ENCODE measurements at places on chromosomes 12 and 14.

- no peak for DNase-seq
Observed at GRCh38 chr12:65229441-65229840, 49.0 kb upstream of the MSRB3 start.

DNA sequence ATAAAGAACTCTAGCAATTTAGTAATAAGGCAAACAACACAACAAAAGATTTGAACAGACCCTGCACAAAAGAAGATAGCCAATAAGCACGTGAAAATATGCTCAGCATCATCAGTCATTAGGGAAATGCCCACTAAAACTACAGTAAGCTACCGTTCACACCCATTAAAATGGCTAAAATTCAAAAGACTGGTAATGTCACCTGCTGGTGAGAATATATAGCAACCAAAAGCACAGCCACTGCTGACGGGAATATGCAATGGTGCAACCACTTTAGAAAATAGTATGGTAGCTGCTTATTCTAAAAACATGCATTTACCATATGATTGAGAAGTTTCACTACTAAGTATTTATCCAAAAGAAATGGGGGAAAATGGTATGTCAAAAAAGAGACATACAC, 74.9 kb downstream of the DPF3 start:
- DNase-seq = no peak

DNA sequence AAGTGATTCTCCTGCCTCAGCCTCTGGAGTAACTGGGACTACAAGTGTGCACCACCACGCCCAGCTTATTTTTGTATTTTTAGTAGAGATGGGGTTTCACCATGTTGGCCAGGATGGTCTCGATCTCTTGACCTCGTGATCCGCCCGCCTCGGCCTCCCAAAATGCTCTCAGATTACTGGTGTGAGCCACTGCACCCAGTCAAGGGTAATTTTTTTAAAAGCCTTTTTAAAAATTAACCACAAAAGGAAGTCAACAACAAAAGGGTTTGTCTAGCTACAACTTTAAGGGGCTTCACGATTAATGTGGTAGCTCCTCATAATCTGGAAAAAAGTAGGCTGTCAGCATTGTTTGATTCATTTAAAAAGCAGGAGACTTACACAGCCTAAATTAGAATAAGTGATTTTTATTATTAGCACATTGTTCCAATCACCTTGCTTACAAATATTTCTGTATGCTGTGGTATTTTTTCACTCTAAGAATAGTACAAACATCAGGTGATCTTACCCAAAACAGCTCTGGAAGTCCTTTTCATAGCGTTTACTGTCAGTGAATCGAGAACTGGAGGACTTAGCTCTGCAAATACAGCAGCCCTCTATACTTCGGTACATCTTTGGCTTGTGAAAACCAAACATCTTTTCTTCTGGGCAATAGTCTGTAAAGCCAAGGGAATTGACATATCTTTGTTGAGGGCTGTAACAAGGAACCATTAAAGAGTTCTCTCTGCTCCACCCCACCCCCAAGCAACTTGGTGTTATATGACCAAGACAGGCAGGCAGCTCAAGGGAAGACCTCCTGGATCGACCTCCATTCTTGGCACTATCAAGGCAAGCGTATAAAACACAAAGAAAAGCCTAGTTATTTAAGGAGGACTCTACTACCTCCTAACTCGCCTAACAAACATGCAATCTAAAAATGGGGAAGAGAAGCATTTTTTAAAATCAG, 28.1 kb downstream of the SINHCAF start:
- no peak for DNase-seq

- no peak for DNase-seq
Observed at GRCh38 chr12:4111010-4111409, 162.6 kb upstream of the CCND2 start.

DNA sequence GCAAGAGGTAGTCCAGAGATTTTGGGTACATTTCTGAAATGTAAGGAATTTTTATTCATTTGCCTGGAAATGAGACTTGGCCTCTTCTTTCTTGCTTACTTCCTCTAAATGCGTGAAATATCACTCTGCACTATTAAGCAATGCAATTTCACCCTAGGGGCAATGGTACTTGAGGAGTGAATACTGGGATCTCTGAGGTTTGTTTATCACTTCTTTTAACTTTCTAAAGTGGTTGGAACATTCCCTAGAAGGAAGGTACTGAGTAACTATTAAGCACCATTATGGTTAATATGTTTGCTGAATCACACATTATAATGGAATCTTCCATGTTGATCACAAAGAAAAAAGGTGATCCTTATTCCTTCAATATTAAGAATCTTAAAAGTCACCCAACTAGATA, 120.9 kb upstream of the CAND1 start:
- no peak for DNase-seq
